ENCODE measurements at places on chromosomes 5 and 9.

- DNase-seq: peak; percentile 99
These were observed 7.0 kb downstream of the RANBP6 start for GRCh38 chr9:6008169-6008979.

DNA sequence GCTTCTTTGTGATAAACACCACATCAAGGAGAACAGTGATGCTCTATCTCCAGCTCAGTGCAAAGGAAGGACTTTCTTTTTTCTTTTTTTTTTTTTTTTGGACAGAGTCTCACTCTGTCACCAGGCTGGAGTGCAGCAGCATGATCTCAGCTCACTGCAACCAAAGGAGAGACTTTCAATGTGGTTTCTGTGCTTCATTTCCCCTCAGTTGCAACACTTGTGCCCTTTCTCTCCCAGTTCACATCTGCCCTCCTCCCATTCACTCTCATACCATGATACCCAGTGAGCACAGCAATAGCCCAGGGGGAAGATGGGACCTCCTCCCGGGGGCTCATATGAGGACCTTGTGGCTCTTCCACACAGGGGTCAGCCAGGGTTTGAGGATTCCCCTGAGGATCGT lies 110.0 kb downstream of the MTRR start:
- DNase-seq: no peak

DNA sequence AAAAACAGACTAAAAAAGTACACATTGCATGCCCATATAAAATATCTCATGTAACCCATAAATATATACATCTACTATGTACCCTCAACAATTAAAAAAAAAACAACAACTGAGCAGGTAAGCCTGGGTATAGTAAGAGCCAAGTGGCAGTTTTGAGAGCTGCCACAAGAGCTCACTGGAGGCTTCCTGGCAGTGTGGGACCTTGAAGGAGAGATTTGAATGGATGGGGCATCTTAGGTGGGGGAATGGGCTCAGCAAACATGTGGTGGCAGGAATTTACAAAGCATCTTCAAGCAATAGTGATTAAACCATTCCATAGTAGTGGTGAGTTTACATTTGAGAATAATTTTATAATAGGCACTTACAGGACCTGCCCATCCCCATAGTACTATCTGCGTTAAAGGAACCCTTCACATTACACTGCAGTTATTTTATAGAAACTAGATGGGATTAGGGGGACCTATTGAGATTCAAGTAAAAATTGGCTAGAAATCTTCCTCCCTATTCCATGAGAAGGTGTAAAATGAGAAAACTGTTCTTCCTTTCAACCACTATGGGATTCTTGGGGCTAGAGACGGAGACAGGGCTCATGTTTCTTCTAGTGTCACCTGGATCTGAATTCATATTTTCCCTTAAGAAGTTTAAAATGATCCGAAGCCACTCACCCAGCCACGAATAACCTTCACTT lies 6.9 kb downstream of the MEGF10 start:
- no peak for DNase-seq

DNA sequence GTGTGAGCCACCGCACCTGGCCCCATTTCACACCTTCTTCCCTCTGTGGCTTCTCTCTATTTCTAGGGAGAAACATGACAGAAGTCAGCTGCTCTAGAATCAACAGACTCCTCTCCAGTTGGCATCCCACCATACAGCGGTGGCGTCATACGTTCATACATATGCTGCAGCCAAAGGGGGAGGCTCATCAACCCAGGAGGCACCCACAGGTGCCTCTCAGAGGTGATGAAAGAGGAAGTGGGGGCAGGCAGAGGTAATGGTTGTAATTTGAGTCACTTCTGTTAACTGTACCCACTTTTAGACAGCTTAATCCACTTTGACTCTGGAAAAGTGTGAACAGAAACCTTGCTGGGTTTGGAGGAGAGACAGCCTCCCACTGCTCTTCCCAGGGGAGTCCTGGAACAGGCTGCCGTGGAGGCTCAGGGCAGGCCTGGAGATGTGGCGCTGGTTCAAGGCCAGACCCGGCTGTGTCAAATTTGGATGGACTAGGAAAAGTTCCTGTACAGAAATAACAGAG lies 47.3 kb upstream of the SUB1 start:
- DNase-seq: no peak

- no peak for DNase-seq
These were observed 38.9 kb upstream of the IFNK start for GRCh38 chr9:27485158-27485557.

DNA sequence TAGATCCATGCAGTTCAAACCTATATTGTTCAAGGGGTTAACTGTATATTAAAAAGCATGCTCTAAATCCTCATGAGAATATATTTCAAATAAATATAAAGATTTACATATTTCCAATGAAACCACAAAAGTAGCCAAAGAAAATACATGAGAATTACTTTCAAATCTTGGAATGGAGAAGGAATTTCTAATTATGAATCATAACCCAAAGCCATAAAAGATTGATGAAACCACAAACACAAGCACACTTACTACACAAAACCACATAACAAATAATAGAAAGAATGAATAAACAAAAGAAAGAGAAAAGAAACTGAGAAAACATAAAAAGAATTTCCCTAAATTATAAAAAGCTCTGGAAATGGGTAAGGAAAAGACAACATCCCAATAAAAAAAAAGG lies 16.0 kb downstream of the ERP44 start:
- DNase-seq: no peak

GRCh38 chr5:56673171-56673570 lies 142.2 kb upstream of the MAP3K1 start:
- DNase-seq: no peak

GRCh38 chr5:35404701-35405100 lies 174.4 kb upstream of the PRLR start:
- no peak for DNase-seq

DNA sequence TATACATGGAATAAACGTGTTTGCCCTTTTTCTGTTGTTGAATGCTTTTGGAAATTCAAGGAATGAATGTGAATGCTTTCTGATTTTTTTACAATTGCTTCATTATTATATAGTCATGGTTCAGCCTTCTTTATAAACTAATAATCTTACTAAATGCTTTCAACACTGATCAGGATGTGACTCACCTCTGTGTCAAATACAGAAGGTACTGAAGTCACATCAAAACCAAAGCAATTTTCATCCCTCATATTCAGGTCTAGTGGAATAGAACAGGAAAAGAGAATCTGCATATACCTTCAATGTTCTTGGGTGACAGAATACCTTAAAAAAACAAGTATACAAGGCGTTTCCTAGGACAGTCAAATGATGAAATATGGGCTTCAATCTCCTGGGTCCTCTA lies 170.7 kb downstream of the PDE4D start:
- no peak for DNase-seq

- no peak for DNase-seq
These were observed 159.5 kb downstream of the YTHDC2 start for GRCh38 chr5:113673041-113673440.

DNA sequence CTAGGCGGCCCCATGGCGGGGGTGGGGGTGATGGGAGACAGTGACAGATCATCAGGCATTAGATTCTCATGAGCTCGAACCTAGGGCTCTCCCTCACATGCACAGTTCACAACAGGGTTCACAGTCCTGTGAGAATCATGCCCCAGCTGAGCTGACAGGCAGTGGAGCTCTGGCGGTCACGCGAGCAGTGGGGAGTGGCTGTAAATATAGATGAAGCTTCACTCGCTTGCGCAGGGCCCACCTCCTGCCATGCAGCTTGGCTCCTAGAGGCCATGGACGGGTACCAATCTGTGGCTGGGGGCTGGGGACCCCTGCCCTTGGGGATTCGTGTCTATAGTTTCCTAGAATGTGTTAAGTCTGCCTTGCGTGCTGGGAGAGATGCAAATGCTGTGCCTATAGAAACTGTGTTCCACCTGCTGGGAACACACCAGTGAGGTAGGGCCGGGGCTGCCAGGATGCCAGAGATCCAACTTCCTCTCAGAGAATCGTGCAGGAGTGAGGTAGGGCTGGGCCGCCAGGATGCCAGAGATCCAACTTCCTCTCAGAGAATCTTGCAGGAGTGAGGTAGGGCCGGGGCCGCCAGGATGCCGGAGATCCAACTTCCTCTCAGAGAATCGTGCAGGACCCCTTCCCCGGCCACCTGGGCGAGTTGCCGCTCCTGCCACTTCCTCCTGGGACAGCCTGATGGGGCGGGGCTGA lies 14.1 kb upstream of the EXOC3 start:
- DNase-seq: no peak

DNA sequence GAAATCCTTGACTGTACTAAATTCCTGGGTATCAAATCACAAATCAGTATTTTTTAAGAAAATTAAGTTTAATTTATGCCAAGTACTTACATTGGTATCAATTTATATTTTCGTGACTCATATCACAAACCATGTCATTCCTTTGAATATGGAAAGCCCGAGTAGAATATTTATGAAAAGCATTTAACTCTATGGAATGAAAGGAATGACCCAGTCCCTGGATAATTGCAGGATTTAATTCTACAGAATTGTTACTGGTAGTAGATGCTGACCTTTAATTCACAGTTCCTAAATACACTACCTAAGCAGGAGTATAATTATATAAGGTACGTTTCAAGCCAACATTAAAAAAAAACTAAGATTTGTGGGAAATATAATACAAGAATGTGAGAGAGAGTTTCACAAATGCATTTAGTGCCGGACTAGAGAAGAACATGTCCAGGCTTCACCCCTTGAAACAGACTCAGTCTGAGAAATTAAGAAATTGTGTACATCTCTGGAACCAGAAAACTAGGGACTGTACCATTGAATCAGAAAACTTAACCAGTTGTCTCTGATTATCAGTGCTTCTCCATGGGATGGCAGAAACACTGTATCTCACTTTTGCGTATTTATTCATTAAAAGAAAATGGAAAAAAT lies 28.5 kb upstream of the PLPPR1 start:
- DNase-seq: no peak

DNA sequence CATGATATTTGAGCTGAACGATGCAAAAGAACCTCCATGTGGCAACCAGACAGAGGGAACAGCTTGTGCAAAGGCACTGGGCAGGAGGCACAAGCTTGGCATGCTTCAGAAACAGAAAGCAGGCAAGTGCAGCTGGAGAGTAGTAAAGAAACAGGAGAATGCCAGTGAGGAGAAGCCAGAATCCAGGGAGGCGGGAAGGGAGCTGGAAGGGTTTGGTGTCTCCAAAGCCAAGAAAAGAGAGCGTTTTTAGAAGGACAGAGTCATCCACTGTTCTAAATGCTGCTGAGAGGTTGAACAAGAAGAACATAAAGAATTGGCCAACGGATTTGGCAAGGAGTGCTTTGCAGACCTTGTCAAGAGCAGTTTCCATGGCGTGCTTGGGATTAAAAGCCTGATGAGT lies 124.7 kb downstream of the TLE1 start:
- DNase-seq: no peak

DNA sequence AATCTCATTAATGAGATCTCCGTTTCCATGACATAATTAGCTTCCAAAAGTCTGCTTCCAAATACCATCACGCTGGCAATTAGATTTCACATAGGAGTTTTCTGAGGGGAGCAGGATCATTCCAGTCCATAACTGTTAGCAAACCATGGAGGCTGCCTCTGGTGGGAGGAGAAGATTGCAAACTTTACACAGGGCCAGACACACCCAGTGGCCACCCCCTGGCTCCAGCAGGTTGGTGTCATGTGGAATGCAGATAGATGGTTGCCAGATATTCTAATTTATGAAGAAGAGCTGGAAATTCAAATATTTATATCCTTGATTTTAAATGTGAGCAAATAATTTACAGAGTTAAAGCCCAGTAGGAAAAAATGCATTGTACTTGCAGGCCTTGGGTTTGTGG lies 164.2 kb downstream of the ICE1 start:
- peak; percentile 81 for DNase-seq

- no peak for DNase-seq
These were observed 31.0 kb downstream of the C9orf40 start for GRCh38 chr9:74921737-74922136.

DNA sequence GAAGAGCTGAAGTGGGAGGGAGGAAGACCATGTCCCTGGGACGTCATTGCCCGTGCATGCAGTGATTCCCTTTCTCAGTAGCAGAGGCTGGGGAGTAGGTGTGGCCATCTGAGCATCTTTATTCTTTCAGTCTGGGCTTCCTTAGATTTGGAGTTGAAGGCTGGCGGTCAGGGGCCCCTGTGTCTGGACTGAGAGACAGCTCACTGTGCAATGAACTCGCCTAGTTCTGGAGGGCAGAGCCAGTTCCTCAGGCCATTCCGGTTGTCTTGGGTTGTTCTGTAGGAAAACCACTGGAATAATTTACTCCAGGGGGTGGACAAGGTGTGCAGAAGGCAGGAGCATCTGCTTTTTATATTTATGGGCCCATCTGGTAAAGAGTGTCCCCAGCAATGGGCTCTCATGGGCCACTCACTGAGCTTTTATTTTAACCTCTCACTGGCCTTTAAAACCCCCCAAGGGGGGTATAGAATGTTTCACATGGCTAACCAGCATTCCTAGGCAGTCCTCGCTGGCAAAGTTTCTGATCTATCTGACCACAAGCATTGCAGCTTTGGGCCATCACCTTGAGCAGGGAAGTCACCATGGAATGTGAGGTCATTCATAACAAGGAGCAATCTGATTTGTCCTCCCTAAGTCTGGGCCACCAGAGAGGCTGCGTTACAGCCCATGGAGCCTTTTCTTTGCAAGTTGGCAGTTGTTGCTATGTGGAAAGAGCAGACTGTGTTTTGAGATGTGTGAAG lies 9.2 kb downstream of the STC2 start:
- DNase-seq: no peak

- DNase-seq: peak; percentile 30
These were observed 96.4 kb downstream of the DIRAS2 start for GRCh38 chr9:90546200-90546599.

GRCh38 chr9:133354766-133355165 lies 1.5 kb downstream of the SURF1 start:
- DNase-seq: no peak

- DNase-seq: no peak
These were observed 63.9 kb upstream of the TGFBR1 start for GRCh38 chr9:99040911-99041582.

- no peak for DNase-seq
These were observed 309.7 kb downstream of the ARHGEF28 start for GRCh38 chr5:73935719-73936118.

GRCh38 chr5:145056800-145057199 lies 778.3 kb downstream of the PRELID2 start:
- no peak for DNase-seq

- DNase-seq: no peak
These were observed 74.2 kb upstream of the FRRS1L start for GRCh38 chr9:109241207-109241606.

DNA sequence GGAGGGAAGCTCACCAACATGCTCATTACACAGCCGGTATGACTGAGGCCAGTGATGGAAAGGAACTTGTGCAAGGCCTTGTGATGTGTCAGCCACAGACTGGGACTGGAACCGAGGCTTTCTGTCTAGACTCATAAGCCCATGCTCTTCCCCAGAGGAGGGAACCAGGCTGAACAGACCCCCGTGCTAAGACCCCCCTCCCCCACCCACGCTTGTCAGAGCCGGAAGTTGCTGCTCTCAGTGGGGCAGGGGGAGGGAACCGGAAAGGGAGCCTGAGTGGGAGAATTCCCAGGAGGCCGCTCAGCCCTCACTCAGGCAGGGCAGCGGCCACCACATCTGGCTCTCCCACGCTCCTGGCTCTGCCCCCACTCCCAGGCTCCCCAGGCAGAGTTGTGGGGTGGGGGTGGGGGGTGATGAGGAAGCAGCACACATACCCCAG lies 4.1 kb upstream of the PDGFRB start:
- DNase-seq: peak; percentile 25

GRCh38 chr5:10562201-10563109 lies 1.4 kb upstream of the ANKRD33B start:
- DNase-seq: no peak

GRCh38 chr5:129099184-129099569 lies 4.6 kb downstream of the ISOC1 start:
- peak; percentile 61 for DNase-seq
